Stimulated activated CD4-positive, alpha-beta T cell treated with anti-CD3 and anti-CD28 coated beads, Interleukin-4, amount 100 ng/mL, for 4 hours (primary cell): ENCODE measurements at places on chromosomes 11 and 22.

- DNase-seq, result no peak
These were observed 4.5 kb downstream of the PARVA start for GRCh38 chr11:12381875-12382274.

DNA sequence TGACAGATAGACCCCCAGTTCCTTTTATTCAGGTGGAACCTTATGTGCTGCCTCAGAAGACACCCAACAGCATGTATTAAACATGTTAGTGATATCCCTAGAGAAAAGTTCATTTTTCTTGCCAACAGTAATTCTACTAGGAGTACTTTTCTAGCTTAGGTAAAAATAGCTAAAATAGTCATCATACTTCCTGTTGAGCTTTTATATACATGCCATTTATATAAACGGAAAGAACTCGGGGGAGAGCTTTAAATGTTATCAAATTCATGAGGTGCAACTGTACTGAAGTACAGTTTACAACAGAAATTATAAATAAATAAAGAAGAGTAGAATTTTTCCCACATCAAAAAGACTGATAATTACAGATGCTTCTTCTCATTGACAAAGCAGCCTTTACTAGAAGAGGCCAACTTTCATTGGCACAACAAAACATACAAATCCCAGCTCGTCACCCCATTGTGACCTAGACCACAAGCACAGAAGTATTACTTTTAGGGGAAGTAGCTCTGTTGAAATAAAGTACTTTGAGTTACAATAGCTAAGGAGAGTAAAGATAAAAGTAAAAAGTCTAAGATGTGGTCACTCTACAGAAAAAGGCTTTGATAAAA, 59.1 kb upstream of the POU2AF2 start:
- DNase-seq, result no peak

DNA sequence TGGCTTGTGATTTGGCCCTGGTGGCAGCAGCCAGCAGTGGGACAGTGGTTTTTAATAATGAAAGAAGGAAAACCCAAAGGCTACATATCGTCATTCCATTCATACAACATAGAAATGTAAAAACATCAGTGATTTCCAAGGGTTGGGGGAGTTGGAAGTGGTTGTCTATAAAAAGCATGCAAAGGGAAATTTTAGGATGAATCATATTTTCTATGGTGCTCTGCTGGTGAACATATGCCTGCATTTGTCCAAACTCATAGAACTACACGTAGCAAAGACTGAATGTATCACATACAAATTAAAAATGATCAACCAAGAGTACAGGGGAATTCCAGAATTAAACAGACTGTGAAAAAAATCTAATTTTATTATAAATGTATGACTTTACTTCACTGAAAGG, 11.1 kb downstream of the OR5B3 start:
- DNase-seq, result no peak

- no peak for DNase-seq
These were observed 880.0 kb downstream of the BRD1 start for GRCh38 chr22:48947636-48948035.

DNA sequence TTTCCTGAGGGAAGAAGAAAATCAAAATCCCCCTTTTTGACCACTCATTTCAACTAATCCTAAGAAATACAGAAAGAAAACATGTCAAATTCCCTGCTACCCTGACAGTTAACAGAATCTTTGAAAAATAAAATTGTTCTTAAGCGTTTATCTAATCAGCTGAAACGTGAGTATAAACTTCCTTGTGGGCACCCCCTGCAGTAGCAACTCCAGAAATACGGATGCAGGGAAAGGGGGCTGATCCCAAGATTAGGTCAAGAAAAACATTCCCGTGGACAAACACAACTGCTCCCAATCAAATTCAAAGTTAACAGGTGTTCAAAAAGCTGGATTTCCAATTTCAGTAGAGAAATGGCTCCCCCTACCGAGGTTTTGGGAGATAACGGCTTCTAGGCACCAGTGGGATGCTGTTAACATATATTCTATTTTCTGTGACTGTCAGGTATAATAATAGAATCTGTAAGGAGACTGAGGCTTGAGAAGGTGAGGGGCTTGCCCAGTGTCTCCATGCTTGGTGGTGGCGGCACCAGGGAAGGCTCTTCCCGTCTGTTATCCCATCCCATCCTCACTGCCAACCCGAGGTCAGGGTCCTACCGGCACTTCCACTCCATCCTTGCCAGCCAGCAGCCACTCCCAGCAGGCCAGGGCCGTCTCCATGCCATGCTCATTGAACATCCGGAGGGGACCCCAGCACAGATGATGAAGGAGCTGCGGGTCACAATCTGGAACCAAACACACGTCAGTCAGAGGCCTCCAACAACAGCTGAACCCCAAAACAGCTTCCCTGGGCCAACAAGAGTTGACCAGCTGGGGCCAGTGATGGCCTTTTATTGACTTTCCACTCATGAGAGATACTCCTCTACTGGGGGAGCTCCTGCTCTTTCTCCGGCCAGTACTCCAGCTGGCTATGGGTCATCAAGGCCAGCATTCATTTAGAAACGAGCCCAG, 32.0 kb upstream of the SERPIND1 start:
- peak; percentile 13 for DNase-seq

GRCh38 chr11:133697603-133698180, 147.6 kb downstream of the SPATA19 start:
- no peak for DNase-seq

GRCh38 chr11:11940551-11940950, 67.9 kb downstream of the DKK3 start:
- no peak for DNase-seq

DNA sequence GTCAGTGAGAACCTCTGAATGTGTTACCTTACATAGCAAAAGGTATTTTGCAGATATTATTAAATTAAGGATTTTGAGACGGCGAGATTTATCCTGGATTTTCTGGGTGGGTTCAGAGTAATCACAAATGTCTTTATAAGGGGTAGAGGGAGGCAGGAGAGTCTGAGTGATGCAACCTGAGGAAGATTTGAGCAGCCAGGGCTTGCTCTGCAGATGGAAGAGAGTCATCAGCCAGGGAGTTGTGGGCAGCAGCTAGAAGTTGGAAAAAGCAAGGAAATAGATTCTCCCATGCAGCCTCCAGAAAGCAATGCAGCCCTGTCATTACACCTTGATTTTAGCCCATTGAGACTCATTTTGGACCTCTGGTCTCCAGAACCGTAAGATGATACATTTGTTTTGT, 4.1 kb upstream of the WDR74 start:
- DNase-seq, result no peak

DNA sequence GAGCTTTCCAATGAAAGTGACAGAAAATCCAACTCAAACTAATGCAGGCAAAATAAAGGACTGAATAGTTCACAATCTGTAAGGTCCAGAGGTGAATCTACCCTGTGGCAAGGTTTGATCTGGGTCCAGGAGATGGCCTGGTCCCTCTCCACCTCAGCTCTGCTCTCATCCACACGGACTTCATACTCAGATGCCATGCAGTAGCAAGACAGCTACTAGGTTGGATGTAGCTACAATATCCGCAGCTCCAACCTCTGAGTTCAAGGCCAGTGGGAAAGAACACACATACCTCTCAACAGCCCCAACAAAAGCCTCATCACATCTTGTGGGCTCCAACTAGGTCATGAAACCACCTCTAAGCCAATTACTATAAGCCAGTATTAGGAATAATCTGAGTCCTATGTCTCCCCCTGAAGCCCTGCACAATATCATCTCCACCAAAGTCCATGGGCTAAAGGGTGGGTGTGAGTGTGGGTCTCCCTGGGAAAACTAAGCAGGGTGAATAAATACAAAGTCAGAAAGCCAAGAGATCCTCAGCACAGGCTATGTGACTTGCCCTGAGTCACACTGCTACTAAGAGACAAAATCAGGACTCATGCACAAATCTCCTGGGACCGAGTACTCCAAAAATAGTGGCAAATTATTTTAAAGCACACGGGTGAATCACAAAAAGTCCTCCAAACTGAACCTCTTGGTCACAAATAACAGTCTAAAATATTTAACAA, 78.8 kb downstream of the LARGE1 start:
- no peak for DNase-seq

DNA sequence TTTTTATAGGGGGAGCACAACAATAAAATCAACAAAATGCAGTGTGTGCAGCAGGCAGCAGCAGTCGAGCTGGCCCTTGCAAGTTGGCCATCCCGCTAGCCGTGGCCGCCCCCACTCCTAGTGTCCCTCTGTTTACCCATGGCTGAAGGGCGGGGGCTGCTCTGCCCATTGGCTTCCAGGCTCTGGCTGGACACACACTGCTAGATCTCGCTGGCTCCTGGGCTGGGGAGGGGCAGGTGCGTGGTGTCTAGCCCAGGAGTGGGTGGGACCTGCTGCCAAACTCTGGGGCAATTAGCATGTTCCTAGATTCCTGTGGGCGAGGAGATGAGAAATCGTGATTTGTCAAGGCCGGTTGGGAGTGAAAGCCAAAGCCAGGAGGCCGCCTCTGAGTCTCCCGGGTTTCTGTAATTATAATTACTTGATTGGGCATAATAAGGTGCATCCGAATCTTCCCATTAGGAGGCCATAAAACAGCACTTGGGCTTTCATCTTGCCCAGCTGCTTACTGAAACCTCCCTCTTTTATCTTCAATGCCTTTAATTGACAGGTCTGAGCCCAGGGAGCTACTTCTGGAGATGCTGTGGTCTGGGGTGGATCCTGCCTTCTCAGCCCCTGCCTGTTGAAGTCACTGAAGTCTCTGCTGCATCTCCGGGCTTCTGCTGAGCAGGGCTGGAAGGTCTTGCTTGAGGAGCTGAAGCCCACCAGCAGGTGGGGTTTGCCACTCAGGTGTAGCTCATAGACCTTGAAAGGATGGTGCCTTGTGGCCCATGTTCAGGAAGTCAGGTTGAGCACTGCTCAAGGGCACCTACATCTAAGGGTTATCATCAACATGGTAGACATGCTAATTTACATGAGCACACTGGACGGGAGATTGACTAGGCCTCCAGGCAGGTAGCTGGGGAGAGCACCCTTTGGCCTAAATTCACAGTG, 44.5 kb upstream of the DKK3 start:
- DNase-seq, result no peak

- no peak for DNase-seq
These were observed 63.0 kb downstream of the TMPRSS5 start for GRCh38 chr11:113643006-113643585.

DNA sequence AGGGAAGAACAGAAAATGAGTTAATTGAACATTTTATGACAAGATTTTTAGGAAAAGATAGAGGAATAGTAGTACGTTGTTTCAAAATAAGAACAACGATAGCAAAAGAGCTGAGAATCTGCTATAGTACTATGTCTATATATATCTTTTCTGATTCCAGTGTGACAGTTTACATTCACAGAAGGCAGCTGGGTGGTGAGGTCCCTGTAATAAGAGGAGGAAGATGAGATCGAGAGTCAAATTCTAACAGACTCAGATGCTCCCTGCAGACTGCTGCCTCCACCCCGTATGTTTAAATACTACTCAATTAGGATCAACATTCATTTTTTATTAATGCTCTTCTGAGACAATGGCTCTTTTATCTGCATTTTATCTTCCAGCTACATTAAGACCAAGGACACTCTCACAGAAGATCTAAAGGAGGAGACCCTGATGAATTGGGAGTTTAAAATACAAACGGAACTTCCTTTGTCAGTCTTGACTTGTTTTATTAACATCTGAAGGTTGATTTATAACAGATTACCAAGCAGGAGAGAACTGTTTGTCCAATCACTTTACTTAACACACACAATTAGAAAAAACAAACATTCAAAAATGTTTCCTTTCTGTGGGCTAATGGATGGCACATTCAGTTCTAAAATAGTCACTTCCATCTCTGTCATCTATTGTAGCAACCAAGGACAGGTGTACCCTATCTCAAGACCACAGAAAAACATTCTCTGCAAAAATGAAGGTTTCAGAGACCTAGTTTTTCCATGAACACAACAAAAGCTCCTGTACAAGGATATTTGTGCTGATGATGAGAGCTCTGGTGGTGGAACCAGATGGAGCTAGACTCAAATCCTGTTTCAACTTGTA, 240.2 kb downstream of the CADM1 start:
- DNase-seq, result no peak
